Caco-2 (cell line): ENCODE measurements at places on chromosomes 1 and 21.

DNA sequence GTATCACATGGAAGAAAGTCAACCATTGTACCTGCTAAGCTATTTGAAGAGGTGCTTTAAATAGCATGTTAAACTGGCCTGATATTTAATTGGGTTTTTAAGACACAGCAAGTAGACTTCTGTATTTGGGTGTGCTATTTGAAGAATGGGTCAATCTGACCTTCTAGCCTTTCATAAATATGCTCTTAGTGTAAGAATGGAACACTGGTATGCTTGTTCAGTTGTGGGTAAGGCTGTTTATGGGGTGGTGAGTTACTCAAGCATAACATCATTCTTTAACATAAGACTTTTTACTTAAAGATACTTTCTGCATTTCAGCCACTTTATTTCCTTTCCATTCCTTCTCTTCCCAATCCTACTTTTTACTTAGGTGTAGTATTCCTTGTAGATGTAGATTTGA lies 21.4 kb downstream of the AHCYL1 start:
- no peak for DNase-seq

- DNase-seq, result no peak
Observed at GRCh38 chr1:79472067-79472656, 465.6 kb upstream of the ADGRL4 start.

GRCh38 chr1:65164633-65165032 lies 16.6 kb downstream of the AK4 start:
- DNase-seq, result no peak

DNA sequence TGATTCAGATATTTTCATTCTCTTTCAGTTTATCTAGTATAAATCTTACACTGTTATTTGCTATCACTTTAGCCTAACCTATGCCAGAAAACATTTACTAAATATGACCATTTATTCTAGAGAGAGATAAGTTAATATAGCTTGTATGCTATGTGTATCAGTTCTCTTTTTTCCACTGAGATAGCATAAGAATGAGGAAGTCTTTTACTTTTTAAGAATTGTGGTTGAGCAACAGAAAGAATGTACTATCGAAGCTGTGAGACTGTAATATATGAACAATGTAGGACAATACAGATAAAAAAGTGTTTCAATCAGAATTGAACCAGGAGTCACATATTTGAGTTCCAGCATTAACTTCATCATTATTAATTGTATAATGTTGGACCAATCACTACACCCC lies 479.9 kb upstream of the PLXNA2 start:
- no peak for DNase-seq

- peak; percentile 14 for DNase-seq
Observed at GRCh38 chr1:239814306-239814881, 277.3 kb upstream of the FMN2 start.

DNA sequence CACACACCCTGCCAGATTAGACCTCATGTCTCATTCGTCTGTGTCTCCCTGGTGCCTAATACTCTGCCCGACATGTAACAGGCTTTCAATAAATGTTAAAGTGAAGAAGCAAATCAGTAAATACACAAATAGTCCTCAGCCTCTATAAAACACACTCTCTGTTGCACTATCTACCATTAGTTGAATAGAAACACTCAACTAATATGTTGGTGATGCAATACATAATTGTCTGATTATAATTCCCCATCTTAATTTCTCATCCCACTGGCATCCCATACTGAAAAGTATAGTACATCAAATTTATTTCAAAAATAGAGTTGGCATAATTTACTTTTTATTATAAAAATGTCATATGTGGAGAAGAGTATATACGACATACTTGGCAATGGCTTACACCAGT lies 162.4 kb downstream of the PAPPA2 start:
- no peak for DNase-seq

GRCh38 chr1:65180977-65181376 lies 33.0 kb downstream of the AK4 start:
- no peak for DNase-seq

DNA sequence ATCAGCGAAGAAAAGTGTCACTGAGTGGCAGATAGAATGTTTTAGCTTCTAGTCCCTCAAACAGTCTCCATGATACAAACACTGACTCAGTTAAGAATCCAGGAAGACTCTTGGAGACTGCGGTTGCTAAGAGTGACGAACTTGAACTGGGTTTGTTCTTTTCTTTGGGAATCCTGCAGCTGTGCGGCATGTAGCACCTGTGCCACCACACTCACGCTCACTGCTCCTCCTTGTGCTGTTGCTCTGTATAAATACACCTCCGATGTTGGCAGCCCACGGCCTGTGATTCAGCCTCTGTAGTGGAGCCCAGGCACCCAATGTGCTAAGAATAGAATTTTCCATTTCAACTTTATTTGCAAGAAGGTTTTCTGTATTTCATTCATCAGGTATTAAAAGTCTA lies 5.5 kb upstream of the PPIE start:
- DNase-seq, result no peak

DNA sequence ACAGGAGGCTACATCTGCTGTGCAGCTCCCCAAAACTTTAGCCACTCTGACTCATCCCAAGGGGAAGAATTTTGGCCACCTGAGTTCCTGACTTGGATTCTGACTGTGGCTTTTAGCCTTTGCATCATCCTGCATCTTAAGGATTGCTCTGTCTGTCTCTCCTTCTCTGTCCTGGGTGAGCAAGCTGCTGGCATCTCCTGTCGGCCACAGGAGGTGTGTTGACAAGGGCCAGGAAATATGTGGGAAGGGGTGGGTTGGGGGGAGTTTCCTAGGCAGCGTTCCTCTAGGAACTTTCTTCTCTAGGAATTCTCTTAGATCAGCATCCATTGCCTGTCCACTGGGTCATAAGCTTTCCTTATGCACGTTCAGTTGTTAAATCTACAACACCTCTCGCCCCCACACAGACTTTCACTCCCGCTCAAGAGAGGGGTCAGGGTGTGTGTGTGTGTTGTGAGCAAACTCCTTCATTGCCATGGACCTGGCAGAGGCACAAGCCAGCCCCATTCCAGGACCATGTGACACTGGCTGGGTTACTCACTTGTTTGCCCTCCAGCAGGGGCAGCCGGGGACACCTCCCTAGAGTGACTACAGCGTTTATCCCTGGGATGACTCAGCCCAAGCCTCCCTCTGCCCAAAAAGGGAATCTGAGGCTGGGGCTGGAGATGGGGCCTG lies 145.0 kb upstream of the DUSP10 start:
- DNase-seq, result peak; percentile 34

GRCh38 chr1:175900171-175900570 lies 156.8 kb upstream of the TNR start:
- no peak for DNase-seq

DNA sequence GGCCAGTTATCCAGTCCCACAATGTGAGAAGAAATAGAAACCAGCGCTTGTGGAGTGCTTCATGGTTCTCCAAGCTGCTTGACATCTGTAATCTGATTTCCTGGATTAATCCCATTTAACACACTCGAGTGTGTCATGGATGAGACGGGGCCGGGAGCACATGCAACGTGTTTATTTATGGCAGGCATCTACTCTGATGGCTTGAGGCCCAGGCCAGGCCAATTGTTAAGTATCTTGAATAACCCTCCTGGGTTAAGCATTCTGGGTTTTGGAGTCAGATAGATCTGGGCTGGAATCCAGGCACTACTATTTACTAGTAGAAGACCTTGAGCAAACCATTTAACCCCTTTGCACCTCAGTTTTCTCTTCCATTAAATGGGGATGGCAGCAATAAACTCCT lies 37.5 kb upstream of the LAPTM5 start:
- no peak for DNase-seq

GRCh38 chr1:80520949-80521348 lies 1279.8 kb upstream of the ADGRL2 start:
- DNase-seq, result no peak

DNA sequence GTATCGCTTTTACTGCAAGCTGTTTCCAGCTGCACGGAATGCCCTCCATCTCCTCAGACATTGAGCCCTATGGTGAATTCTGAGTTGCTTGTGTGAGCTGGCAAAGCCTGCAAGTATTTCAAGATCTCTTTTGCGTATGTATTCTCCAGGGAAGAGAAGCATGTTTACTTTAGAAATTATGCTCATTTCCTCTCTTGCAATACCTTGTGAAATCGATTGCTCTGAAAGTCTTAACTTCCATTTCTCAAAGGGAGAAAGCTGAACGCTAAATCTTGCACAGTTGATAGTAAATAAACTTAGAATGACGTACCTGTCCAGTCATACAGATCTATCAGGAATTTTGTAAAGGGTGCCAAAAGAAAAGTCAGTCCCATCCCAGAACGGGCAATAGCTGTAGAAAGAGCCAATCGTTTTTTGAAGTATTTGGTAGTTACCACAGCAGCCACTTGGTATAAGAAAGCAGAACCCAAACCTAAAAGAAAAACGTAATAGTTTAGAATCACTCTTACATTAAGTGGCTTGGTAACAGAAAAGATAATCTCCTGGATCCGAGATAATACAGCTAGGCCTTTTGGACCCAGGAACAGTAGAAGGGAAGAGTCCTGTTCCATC lies 10.0 kb downstream of the SLC16A4 start:
- DNase-seq, result no peak

DNA sequence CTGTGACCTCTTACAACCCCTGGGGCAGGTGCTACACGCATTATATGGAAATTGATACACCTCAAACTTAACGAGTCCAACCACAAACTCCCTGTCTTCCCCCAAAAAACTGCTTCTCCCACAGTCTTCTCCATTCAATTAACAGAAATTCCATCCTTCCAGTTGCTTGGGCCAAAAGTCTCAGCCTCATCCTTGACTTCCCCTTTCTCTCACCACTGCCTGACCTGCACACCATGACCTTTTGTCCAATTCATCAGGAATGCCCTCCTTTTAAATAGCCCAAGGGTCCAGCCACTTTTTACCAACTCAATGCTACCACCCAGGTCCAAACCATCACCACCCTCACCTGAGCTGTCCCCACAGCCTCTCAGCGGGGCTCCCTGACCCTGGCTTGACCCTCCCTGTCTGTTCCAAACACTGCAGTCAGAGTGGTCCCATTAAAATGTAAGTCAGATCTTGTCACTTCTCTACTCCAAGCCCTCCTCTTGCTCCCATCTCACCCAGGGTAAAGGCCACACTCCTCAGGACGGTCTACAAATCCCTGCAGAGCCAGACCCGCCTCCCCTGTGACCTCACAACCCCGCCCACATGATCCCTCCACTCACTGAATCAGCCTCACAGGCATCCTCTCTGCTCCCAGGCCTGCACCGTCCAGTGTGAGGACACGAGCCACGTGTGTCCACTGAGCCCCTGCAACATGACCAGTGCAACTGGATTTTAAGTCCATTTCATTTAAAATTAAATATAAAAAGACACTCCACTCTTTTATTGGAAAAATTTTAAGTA lies 18.5 kb downstream of the KCNN3 start:
- peak; percentile 55 for DNase-seq

DNA sequence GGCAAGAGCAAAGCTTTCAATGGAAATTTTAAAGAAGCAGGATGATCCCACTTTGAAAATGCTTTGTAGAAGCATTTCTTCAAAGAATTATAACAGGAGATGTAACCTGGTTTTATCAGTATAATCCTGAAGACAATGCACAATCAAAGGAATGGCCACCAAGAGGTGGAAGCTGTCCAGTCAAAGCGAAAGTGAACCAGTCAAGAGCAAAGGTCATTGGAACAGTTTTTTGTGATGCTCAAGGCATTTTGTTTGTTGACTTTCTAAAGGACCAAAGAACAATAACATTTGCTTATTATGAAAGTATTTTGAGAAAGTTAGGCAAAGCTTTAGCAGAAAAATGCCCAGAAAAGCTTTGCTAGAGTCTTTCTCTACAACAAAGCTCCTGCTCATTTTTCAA lies 5.5 kb upstream of the CD84 start:
- no peak for DNase-seq

DNA sequence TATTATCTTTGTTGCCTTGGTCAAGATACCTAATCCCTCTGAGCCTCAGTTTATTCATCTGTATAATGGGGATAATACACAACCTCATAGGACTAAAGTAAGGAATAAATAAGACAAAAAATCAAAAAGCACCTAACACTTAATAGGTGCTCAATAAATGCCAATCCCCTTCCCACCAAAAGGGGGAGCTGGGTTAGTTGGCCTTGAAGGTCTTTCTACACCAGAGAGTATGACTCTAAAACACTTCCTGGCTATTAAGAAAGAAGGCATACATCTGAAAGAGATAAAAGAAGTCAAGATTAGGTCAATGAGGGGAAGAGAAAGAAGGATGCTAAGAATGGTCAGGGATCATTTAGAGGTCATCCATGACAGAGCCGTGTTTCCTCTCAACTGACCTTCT lies 11.1 kb downstream of the VSIG8 start:
- no peak for DNase-seq

GRCh38 chr1:109498161-109498801 lies 4.4 kb downstream of the CYB561D1 start:
- DNase-seq, result peak; percentile 52

DNA sequence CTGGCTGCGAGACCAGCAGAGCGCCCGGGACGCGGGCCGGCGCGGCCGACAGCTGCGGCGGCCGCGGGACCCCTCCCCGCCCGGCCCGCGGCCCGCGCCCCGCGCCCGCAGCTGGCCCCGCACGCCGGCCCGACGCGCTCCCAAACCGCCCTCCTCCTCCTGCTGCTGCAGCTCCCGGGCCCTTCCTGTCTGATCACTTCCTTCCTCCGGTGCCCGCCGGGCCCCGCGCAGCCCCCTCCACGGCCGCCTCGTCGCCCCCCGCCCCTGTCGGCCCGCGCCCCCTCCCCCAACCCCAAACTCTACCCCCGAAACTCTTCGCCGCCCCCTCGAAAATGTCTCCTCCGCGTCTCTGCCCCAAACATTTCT lies 594 bp downstream of the LUZP1 start:
- DNase-seq, result no peak
